Midbrain (tissue), 1 donor: ENCODE measurements at places on chromosomes 5 and 9.

- no peak for DNase-seq
Observed at GRCh38 chr9:8232726-8233125, 433.1 kb upstream of the DMAC1 start.

- DNase-seq = no peak
Observed at GRCh38 chr9:125356032-125356431, 94.4 kb downstream of the GAPVD1 start.

GRCh38 chr9:94746541-94747370 is 20.3 kb downstream of the AOPEP start:
- no peak for DNase-seq

GRCh38 chr5:36879274-36880033 is 2.9 kb downstream of the NIPBL start:
- DNase-seq = no peak

DNA sequence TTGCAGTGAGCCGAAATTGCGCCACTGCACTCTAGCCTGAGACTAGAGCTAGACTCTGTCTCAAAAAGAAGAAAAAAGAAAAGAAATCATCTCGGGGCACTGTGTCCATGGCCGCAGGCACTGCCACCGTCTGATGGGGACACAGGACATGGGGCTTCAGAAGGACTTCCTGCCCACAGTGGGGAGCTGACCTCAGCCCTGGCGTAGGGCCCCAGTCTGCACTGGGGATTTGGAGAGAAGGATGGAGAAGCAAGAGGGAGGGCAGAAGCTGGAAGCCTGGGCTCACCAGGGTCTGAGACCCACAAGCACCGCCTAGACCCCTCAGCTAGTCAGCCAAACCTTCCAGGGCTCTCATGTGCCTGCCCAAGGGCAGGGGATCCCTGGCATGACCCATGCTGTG is 4.1 kb upstream of the SARDH start:
- DNase-seq = no peak

- peak; percentile 40 for DNase-seq
Observed at GRCh38 chr5:19987612-19988361, at the start of gene CDH18. Gene CDH18, minus strand, starts transcription at chr5:19988200. Its CDS starts 149,214 bp downstream, at chr5:19838986.

GRCh38 chr9:4298255-4299004 is 1.4 kb downstream of the GLIS3 start:
- no peak for DNase-seq

GRCh38 chr5:60598424-60598823 is 101.5 kb downstream of the DEPDC1B start:
- no peak for DNase-seq

DNA sequence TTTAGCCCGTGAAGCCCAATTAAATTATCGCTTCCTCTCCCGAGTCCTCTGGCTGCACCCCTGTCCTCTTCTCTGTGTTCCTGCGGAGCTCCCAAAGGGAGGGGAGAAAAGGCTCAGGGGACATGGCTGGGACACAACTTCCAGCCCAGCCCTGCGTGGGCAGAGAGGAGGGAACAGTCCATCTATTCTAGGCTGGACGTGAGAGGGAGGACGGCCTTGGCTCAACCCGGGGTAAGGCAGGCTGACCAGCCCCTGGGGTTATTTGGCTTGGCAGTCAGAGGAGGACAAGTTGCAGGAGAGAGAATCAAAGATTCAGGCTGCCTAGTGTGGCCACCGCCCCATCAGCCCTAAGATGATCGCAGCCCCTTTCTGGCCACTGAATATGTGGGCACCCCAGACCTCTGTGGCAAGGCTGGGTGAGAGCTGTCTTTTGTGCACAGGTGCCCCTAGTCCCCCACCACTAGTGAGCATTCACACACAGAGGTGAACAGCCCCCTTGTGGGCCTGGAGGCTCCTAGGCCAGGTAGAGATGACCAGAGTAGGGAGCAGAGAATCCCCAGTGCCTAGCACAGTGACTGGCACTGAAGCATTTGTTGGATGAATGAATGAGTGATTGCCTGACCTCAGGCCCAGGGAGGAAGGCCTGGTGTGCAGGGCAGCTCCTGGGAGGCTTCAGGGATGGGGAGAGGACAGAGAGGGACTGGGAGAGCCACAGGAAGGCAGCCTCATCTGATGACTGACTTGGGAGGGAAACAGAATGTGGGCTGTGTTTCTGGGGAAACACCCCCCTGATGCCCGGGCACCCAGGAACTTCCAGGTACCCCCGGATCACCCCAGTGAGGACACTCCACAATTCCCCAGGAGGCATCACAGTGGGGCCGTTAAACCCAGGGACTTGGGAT is 133.9 kb downstream of the C9orf50 start:
- no peak for DNase-seq

DNA sequence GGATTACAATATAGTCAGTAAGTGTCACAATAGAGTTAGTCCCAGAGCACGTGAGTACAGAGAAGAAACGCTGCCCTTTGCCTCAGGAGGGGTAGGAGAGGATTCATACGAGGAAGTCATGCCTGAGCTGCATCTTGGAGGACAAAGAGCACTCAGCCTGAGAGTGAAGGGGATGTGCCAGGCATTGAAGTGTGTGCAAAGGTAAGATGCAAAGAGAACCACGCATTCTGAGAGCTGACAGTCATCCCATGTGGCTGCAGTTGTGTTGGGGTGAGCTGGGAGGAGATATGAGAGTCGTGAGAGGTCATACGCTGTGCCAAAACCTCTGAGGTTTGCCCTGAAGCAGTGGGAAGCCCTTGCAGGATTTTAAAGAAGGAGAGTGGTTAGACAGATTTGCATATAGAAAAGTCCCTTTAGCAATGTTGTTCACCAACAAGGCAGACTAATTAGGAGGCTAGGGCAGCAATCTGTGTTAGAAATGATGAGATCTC is 97.5 kb downstream of the PIP5K1B start:
- DNase-seq = no peak

GRCh38 chr9:70484232-70485130 is 70.0 kb upstream of the KLF9 start:
- DNase-seq = peak; percentile 81

GRCh38 chr9:15180124-15180523 is 126.9 kb downstream of the TTC39B start:
- DNase-seq = no peak

GRCh38 chr5:14145435-14146334 is 2.5 kb downstream of the TRIO start:
- no peak for DNase-seq

GRCh38 chr5:176492431-176492830 is 44.2 kb downstream of the FAF2 start:
- no peak for DNase-seq

DNA sequence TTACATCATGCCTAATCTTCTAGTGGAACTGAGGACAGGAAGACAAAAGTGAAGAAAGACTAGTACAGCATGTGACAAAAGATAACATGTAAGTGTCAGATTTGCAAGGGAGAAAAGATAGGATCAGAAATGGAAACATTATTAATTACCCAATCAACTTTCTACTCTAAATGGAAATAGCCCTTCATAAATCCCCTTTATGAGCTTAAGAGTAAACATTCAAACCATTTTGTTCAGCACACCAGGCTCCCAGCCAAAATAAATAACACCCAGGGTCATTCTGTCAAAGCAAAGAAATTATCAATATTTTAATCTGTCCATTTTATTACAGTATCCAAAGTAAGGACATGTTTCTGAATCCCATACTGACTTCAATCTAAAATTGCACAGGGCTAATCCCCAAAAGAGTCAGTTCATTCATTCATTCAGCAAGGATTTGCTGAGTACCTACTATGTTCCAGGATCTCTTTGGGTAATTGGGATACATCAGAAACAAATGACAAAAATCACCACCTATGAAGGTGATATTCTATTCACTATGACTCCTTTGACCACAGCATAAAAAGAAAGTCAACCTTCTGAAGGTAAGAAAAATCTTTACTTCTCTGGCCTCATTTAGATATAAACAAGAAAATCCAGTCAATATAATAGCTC is 5.3 kb downstream of the PRELID2 start:
- DNase-seq = no peak

DNA sequence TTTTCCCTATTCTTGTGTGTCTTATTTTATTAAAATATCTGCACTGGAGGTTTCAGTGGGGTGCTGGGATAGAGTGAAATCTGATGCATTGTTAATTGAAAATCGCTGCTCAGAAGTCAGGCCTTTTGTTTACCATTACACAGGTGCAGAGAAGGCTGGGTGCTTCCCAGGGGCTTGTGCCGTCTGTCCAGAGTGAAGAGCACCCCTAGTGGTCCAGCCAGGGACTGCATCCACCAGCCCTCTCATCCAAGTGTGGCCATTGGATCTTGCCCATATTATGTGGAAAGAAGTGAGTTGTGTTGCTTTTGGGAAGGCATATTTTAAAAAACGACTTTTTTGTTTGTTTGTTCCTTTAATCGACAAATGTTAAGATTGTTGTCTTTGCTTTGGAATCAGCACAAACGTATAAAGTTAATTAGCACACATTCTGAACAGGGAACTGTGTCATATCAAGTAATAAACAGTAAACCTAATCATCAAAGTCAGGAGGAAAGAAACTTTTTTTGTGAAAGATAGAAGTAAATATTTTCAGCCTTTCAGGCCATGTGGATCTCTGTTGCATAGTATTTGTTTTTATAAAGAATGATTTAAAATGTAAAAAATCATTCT is 315.6 kb downstream of the MTRR start:
- peak; percentile 0 for DNase-seq

GRCh38 chr9:37514999-37515398 is 29.3 kb downstream of the POLR1E start:
- DNase-seq = no peak

GRCh38 chr5:79495311-79495710 is 18.6 kb downstream of the HOMER1 start:
- no peak for DNase-seq

DNA sequence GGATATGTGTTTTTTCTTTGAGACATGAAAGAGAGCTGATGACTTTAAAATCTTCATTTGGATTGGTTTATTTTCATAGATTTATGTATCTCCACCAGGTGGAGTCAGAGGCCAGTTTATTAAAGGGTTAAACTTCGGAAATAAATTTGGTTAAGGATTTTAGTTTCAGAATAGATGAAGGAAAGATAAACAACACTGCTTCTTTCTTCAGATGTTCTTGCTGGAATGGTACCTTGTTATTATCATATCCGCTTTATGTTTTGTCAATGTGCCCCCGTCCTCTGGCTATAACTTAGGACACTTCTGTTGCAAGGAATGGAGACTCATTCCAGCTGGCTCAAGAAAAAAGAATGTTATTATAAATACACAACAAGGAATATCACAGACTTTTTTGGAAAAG is 81.2 kb downstream of the ALDH1A1 start:
- peak; percentile 9 for DNase-seq

GRCh38 chr9:133054966-133055365 is 6.8 kb upstream of the CEL start:
- DNase-seq = no peak

GRCh38 chr5:160245506-160246086 is 16.3 kb downstream of the FABP6 start:
- DNase-seq = no peak

DNA sequence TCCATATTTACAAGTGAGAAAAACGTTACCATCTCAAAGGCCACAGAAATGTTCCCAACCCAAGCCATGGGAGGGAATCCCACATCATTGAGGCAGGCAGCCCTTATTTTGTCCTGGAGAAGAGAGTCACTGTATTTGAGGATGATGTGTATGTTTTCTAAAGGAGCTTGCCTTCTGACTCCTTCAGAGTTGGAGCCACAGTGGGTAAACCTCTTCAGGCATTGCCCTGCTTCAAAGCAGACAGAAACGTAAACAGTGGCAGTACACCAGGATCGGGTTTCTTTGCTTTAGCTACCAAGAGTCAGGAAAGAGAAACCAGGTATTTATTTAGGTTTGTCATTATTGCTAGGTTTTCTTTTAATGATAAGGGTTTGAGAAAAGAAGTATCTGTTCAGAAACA is 45.7 kb downstream of the MUSK start:
- DNase-seq = no peak

DNA sequence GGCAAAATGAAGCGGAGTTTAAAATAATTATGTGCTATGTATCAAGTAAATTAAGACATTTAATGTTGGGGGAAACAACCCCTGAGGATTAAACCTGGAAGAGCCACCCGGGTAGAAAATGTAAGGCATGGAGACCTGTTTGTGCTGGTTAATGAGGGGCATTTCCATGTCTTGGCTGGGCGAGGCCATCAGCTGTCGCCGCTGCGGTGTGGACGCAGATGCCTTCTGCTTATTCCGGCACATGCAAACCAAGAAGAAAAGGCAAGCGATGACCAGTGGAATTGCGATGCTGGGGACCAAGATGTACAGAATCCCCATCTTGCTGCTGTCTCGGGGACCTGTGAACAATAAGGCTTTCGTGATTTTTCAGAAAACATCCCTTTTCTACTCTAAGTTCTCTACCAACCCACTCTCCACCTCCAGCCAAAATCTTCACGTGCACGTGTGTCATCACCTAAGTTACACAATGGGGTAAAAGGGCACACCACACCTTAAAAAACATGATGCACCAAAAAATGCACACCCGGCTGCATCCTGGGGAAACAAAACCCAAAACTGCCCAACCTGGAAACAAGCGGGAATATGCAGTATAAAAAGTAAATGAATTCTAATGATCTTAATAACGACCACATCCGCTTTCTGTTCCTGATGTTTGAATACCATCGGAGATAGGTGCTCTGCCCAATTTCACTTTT is 223.5 kb downstream of the ROR2 start:
- no peak for DNase-seq

- DNase-seq = no peak
Observed at GRCh38 chr9:14155237-14155636, 158.7 kb downstream of the NFIB start.

- no peak for DNase-seq
Observed at GRCh38 chr5:144105371-144105770, 65.1 kb downstream of the YIPF5 start.

GRCh38 chr9:81596679-81597418 is 92.5 kb downstream of the TLE1 start:
- DNase-seq = no peak

- DNase-seq = no peak
Observed at GRCh38 chr9:111978616-111979015, 82.0 kb downstream of the UGCG start.

GRCh38 chr5:101278917-101279316 is 375.8 kb upstream of the ST8SIA4 start:
- no peak for DNase-seq

GRCh38 chr9:110202232-110202631 is 5.7 kb downstream of the C9orf152 start:
- DNase-seq = no peak
